ENCODE measurements at places on chromosomes 6 and 20.

- DNase-seq = no peak
Observed at GRCh38 chr20:33158637-33159385, 9.1 kb upstream of the BPIFA2 start.

DNA sequence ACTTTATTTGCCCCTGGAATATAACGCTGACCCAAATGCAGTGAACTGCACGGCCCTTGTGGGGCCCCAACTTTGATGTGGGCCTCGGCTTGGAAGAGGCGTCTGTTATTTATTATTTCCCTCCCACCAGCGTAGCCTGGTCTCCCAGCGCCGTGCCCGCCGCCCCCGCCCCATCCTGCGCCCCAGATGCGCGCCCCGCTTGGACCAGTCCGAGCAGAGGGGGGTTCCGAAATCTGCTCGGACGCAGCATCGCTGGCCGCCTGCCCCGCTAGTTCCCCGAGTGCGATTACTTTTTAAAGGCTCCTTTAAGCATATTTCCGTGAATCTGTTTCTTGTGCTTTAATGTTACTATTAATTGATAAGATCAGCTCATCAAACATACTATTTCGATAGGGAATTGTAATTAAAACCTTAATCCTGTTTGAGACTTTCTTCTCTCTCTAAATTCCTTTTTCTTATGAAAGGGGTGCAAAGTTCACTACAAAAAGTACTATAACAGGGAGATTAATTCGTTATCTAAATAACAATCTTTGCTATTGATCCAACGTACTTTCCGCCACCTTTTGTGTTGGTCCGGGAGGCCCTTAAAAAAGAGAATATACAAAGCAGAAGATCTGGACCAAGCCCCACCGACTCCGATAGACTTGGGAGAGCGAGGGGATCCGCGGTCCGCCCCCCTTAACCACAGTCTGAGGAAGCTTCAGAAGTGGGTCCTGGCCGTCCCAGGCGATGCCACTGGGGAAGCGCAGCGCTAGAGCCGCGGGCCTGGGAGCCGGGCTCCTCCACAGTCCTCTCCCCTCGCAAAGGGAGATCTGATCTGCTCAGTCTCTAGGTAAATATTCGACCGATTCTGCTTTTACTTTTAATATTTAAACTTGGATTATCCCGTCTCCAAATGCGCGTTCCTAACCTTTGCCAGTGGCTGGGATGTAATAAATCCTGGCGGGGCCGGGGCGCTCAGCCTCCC, 10.2 kb downstream of the POU3F2 start:
- DNase-seq = no peak

DNA sequence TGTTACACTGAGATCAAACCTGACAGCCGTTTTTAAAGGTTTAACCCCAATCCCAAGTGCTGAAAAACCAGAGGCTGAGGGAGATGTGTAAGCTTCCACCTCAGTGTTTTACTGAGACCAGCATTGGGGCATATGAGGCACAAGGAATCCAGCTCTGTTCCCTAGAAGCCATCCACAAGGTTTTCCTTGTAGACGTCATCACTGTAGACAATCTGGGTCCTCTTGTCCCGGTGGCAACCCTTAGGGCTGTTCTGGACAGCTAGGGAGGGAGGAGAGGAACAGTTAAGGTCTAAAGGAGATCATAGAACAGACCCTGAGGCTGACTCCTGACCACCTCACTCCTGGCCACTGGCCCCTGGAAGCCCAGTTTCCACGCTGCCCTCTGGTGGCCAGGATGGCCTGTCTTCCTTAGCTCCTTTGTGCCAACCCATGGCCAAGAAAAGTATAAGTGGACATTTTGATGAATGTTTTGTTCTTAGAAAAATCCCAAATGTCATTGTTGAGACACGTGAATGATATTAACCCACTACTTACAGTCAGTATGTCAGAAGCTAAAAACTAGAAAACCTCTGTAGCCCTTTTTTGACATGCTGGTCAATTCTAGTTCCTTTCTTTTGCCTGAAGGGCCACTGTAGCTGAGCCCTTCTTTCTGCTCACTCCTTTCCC, 6.4 kb downstream of the CFB start:
- no peak for DNase-seq

GRCh38 chr6:73309785-73310502, 44.1 kb downstream of the DPPA5 start:
- DNase-seq = peak; percentile 15

GRCh38 chr6:13299403-13299821, 28.9 kb downstream of the TBC1D7 start:
- no peak for DNase-seq

- DNase-seq = no peak
Observed at GRCh38 chr6:166955865-166956443, 396 bp downstream of the RNASET2 start.

- DNase-seq = no peak
Observed at GRCh38 chr6:36333931-36334725, 2.6 kb downstream of the BNIP5 start.

DNA sequence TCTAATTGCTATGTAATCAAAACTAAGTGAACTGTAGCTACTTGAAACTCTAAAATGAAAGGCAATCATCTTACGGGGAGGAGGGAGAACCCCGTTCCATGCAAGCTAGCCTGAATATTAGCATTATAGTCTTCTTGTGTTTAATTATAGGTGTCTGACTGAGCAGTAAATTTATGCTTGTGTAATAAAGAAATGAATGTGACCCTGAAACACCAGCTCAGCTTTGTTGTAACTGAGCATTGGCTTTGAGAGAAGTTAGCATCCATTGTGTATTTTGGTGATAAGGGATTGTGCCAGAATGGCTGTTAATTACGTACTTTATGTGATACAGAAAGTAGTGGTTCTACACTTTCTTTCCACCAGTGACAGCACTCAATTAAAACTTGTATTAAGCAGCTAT, 86.9 kb downstream of the QKI start:
- DNase-seq = no peak

DNA sequence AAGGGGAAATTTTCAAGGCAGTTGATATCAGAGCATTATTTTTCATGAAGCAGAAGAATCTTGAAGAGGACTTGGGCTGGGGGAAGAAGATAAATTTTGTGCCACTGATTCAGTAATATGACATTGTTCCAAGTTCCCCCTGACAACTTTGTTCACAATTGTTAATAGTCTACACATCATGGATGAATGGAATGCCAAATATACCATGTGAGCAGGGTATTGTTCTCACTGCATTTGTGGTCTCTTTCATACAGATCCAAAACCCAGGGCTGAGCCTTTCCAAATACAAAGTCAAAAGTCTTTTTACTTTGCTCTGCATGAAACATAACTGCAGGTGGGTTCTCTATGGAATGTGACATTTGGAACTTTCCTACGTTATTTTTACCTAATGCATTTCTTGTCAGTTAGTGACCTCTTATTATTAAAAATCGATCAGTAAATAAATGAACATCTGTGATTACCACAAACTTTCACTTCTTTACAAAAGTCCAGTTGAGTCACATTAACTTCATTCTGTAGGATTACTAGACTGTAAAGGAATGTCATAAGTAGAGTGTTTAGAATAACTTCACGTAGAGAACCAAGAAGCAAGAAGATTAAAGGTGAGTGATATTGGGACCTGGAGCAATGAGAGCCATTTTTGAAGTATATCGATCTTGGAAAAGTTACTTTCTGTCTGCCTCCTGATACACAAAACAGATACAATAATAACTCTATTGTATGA, 100.9 kb downstream of the RCAN2 start:
- DNase-seq = no peak

- no peak for DNase-seq
Observed at GRCh38 chr6:40882323-40882997, 156.6 kb downstream of the UNC5CL start.

GRCh38 chr6:136873748-136874147, 48.4 kb upstream of the SLC35D3 start:
- DNase-seq = no peak

DNA sequence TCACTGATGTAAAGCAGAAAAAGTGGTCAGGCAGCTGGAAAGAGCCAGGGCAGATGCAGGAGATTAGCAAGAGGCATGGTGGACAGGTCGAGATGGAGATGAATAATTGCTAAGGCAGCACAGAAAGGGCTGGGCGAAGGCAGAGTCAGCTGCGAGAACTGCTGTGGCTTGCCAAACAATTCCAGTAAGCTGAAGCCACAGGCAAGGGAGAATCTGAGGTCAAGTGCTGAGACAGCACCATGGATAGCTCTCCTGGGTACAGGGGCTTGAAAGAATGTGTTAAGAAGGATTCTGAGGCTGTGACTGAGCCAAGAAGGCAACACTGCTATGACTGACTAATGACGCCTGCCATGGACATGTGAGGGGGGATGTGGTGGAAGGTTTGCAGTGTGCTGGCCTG, 220.8 kb upstream of the FOXA2 start:
- DNase-seq = no peak

- no peak for DNase-seq
Observed at GRCh38 chr20:1952737-1953530, 40.9 kb downstream of the PDYN start.

- no peak for DNase-seq
Observed at GRCh38 chr6:8060346-8060745, 3.8 kb downstream of the BLOC1S5 start.

- no peak for DNase-seq
Observed at GRCh38 chr6:159728531-159728964, 1.2 kb downstream of the WTAP start.

- no peak for DNase-seq
Observed at GRCh38 chr20:5650280-5650691, 99.9 kb upstream of the SHLD1 start.

All from memory B cell (primary cell).